Activated CD4-positive, alpha-beta T cell treated with anti-CD3 and anti-CD28 coated beads, Interleukin-2, amount 50 U/mL, for 4 hours (primary cell): ENCODE measurements at places on chromosomes 1 and 21.
A peak's percentile ranks its signal among the peaks of the same experiment; 100 is the strongest.

GRCh38 chr1:113018911-113019310 lies 54.1 kb upstream of the LRIG2 start:
- DNase-seq: no peak

- peak; percentile 68 for DNase-seq
These were observed 5.5 kb upstream of the PRKCZ start for GRCh38 chr1:2044510-2045319.

GRCh38 chr1:30538993-30539867 lies 184.2 kb downstream of the MATN1 start:
- no peak for DNase-seq

GRCh38 chr1:80171631-80172030 lies 1165.1 kb upstream of the ADGRL4 start:
- DNase-seq: no peak
